Aorta (tissue), 5 donors: ENCODE measurements at places on chromosomes 3 and 15.

DNA sequence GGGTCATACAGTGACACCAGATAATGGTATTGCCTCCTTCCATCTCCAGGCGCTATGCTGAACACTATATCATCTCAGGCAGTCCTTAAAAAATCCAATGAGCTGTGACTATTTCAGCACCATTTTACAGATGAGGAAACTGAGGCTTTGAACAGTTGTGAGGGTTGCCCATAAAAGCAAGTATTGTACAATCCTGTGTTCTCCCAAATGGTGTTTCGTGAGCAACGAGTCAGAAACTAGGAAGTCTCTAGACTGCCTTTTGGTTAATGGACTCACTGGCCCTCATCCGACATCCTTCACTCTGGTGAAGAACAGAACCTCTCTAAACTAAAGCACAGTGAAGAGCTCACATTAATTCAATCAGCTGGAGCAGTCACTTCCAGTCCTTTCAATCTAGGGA, 61.8 kb downstream of the ATP8B4 start:
- no peak for DNase-seq

- no peak for DNase-seq
These were observed 208.2 kb upstream of the SGO1 start for GRCh38 chr3:20394243-20394642.

GRCh38 chr3:189687475-189687874, 56.3 kb downstream of the TP63 start:
- no peak for DNase-seq

- no peak for DNase-seq
These were observed 81.8 kb upstream of the TNFSF10 start for GRCh38 chr3:172604895-172605646.

DNA sequence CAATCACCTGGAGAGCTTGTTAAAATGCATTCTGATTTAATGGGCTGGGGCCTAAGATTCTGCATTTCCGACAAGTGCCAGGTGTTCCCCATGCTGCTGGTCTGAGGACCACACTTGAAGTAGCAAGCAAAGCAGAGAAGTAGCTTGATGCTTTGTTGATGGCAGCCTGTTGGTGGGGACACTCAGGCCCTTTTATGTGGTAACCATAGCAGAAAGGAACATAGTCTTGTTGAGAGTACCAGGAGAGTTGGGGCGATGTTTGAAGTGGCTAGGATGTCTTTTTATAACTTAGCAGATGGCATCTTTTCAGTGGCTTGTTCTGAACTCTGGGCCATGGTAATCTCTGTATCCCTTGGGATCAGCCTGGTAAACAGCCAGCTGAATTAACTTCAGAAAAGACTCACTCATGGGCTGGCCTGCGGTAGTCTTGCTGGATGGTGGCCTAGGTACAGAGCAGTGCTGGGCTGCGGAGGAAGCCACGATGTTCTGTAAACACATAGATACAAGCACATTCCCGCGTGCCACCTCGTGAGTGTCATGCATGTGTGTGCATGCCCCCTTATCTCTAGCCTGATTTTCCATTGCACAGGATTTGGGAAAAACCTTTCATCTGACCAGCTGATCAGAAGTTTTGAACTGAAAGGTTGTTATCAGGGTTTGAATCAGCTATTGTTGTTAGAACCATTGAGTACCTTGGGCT, 292.4 kb upstream of the LRRFIP2 start:
- DNase-seq: no peak

GRCh38 chr3:181629029-181629428, 82.7 kb upstream of the SOX2 start:
- no peak for DNase-seq

DNA sequence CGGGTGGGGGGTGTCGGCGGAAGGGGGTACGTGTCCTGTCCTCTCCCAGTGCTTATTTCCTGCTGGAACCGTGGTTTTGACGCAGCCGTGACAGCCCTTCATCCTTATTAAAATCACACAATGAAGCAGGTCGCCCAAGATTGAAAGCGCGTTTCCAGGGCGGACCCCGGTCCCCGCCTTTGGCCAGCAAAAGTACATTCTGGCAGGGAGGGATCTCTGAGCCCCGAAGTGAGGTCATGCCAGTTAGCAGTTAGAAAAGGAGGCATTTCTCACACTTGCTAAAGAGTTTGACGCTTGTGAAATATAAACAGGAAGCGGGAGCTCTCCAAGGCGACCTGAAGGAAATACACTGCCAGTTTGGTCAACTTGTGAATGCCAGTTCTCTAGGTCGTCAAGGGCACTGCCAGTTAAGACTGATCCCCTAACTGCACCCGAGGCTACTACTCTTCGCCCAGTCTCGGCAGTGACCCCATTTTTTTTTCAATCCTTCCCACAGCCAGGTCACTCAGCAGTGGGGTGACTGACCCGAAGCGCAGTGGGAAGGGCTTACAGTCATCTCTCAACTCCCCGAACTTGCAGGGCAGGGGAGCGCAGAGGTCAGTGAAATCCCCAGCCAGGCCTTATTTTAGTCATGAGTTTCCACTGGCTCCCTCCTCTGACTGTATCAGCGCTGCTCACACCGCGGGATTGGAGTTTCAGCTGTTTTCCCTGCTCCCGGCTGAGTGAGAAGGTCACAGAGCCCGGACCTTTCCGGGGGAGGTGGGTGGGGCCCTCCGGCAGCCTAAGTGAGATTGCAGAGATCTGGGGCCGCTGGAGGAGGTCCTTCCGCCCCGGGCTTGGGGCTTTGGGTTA, 2.0 kb upstream of the BHLHE40 start:
- DNase-seq: peak; percentile 92

- no peak for DNase-seq
These were observed 239.9 kb upstream of the CTDSPL start for GRCh38 chr3:37621771-37622170.

DNA sequence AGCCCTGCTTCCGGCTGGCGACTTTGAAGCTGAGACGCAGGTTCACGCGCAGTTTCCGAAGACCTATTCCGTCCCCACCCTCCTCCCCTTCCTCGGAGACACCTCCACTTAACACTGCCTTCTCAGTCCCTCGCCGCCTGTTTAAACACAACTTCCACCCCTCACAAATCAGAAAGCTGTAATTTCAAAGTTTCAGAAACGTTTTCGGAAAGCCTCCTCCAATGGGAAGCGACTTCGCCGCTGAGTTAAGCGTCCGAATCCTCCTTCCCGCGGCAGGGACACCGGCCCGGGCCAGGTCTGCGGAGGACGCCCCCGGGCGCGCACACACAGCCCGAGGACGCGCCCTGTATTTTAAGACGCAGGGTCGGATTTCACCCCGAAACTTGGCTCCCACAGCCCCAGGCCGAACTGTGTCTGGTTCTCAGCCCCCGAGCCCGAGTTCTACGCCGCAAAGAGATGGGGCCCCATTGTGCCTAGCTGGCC, 559 bp upstream of the LRRN1 start:
- DNase-seq: no peak

DNA sequence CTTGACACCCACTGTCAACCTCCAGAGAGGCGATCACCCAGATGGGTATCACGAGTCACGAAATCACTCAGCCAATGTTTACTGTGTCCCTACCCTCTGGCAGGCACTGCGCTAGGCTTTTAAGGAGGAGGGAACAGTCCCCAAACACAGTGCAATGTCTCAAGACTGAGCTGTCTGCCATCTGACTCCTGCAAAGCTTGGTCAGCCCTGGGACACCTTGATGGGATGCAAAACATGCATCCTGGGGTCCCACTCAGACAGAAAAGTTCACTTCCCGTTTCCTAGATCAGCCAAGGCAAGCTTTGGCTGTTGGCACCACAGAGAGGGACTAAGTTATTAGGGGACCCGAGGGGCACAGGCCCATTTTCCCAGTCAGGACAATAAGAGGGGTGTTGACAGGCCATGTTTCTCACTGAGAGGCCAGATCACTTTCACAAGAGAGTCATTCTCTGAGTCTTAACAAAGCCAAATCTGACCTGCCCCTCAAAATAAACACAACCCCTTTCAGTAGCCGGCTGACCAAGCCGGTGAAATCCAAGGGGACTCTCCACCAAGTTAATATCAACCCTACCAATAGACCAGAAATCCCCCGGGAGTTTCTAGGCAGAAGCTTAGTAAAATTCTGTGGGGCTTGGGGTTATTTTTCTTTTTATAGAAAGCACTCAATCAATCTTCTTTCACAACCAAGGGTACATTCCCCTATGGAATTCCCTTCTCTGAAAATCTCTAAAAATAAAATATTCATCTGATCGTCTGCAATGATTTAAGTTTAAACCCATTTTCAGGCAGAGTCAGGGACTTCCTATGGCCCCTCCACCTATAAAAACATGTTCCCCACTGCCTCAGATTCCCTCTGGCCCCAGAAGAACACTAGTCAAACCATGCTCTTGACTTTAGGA, 3.5 kb downstream of the RFTN1 start:
- no peak for DNase-seq

DNA sequence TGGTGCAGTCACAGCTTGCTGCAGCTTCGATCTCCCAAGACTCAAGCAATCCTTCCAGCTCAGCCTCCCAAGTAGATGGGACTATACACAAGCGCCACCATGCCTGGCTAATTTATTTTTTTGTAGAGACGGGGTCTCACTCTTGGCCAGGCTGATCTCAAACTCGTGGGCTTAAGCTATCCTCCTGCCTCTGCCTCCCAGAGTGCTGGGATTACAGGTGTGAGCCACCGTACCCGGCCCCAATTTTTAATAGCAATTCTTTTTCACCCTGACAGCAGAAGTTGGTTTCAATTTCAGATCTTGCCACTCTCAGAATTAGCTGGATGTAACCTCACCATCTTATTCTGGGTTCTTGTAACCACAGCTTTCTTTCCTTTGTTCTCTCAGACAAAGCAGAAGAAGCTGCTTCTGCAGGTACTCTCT, 64.8 kb downstream of the TRIM71 start:
- DNase-seq: no peak

DNA sequence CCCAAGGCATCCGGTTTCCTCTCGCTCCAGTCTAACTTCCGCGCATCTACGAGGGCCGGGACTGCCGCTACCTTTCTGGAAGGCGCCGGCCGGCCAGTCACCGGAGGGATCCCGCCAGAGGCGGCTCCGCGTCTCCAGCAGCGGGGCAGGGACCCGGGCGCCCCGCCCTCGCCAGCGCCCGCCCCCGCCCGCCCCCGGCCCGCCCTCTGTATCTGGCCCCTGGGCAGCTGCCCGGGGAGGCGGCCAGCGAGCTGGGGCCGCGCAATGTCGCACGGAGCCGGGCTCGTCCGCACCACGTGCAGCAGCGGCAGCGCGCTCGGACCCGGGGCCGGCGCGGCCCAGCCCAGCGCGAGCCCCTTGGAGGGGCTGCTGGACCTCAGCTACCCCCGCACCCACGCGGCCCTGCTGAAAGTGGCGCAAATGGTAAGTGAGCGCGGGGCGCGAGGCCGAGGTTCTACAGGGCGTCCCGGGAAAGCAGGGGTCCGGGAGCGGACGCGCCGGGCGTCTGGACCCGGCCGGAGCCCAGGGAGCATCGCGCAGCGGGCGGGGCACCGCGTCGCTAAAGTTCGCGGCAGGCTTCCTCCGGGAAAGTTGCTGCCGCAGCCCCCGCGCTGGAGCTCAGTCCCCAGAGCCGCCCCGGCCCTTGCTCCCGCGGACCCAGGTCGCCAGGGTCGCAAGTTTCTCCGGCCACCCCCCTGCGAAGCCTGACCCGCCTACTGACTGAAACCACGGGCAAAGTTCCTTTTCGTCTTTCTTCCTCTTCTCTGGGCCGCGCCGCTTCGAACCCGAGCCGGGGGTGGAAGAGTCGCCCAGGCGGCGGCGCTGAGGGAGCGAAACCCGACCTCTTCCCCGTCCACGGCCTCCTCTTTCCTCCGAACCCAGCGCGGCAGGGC, at the start of gene CMTM7:
Gene CMTM7 (plus strand): TSS at position 211 of the 893 bp plus-strand sequence. CDS start 54 bp downstream, at position 265.
- peak; percentile 85 for DNase-seq

GRCh38 chr3:142273501-142273900, 48.1 kb upstream of the GK5 start:
- DNase-seq: no peak

GRCh38 chr15:42511007-42511391, 15.6 kb downstream of the SNAP23 start:
- no peak for DNase-seq

DNA sequence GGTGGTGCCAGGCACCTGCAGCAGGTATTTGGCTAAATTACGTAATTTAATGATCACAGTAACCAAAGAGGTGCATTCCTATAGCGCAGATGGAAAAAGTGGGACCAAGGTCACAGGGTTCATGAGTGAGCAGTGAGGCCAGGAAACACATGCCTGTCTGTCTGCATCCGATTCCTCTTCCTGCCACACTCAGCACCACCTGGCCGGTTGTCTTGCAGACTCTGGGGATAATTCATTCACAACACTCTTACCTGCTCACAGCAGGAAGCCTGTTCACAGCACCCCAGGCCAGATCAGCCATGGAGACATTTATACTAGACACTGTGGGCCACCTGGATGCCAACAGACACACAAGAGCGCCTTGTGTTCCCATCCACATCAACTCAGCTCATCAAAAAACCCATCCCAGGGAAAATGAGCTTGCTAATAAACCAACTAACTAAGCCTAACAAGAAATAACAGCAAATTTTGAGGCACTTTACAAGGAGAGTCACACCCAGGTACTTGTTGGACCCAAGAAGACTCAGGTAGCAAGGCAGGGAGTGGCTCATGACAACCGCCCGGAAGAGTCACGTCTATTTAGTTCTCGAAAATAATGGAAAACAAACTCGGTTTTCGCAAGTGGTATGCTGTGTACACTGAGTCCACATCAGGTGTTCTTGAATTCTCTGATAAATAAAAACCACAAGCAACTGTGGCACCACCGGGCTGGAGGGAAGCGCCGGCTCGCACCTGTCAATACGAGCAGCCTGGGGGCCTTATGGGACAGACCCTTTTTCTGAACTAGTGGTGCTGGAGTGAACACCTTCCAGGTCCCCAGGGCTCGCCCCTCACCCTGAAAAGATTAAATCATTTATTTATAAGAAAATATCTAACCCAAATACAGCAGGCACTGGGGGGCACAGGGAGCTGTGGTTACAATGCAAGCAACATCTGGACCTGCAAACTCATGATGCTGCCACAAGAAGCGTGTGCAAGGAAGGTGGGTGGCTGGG, 40.5 kb downstream of the FAM174B start:
- DNase-seq: no peak

DNA sequence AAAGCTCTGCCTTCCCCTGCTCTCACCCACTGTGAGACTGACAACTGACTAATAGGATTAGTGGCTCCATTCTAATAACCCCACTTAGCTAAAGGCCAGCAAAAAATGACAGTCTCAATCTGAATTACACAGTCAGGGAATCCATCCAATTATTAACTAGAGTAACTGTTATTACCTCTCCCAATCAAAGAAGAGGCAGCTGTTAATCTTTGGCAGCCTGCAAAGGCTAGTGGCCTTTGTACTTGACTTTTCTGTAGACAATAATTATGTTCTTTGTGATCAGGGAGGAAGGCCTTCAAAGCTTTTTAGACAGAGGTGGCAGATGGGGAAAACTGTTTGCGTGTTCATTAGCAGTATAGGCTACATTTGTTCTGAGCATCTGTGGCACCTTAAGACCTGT, 177.7 kb downstream of the ISL2 start:
- DNase-seq: no peak
